RCC 7860 (cell line): ENCODE measurements at places on chromosomes 2 and 18.

DNA sequence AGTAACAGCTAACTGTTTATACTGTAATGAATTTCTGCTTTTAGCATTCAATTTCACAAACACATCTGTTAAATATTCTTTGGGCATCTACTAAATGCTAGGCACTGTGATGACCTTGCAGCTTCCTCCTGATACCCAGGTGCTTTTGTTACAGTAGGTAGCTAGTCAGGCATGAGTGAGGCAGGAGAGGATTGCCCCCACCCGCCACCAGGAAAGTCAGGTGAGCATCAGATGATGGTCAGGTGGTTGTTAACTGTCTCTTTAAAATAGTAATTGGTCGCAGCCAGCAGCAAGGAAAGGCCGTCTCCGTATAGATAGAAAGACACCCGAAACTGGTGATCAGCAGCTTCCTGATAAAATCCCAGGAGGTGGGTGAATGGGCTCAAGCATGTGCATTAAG is 255.6 kb downstream of the PIEZO2 start:
- no peak for DNase-seq

- DNase-seq, result no peak
Measured at GRCh38 chr2:137672989-137673552, 291.2 kb upstream of the HNMT start.

- no peak for DNase-seq
Measured at GRCh38 chr2:55134316-55134706, 84.1 kb upstream of the RTN4 start.

DNA sequence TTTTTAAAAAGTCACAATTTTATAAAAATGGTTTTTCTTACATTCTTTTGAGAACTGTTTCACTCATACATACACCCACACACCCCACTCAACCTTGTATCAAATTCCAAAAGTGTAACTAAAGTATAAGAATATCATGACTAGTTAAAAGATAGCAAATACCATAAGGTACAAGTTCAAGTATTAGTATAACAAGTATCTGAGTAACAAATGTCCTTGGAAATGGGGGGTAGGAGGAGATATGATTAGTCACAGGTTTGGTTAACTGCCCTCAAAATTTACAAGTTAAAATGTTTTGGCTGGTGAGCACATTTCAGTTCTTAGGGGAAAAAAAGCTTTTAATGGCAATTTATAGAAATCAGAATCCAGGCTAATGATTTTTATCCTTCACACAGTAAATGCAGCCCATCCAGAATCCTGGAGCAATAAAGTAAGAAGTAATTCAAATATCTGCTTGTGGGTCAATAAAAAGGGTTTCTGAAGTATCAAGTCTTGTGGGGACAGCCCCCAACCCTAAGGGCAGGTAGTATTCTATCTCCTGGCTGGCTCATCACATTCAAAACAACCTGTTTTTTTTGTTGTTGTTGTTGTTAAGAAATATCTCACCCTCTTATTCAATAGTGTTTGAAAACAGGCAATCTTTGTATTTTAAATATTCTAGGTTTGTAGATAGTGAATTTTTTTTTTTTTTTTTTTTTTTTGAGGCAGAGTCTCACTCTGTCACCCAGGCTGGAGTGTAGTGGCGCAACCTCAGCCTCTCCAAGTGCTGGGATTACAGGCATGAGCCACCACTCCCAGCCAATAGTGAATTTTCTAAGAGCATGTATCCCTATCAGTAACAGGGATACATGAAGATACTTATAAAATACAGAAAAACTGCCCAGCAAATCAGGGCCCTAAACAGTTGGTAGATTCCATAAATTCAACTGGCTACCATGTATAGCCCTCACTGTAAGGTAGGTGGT is 14.5 kb downstream of the IAH1 start:
- DNase-seq, result no peak

GRCh38 chr18:80246445-80247392 is 595 bp downstream of the PARD6G start:
- no peak for DNase-seq

- no peak for DNase-seq
Measured at GRCh38 chr2:68937346-68938055, 15.2 kb downstream of the GKN2 start.

DNA sequence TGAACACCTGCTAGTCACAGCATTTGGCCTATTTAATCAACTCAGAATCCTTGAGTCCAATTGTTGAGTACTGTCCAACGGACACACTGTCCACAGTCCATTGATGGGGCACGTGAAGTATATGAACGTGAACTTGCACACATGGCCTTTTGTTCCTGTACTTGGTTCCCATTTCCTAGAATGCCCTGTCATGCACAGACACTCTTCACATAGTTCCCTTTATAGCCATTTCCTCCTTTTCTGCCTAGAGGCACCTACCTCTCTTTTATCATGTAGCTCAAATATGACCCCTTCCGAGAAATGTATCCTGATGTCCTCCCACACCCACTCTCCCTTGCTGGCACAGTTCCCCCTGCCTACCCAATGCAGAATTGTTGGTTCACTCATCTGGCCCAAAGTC is 8.7 kb upstream of the CRYGA start:
- no peak for DNase-seq
